Right atrium auricular region (tissue), 2 donors: ENCODE measurements at places on chromosomes 13 and 19.

DNA sequence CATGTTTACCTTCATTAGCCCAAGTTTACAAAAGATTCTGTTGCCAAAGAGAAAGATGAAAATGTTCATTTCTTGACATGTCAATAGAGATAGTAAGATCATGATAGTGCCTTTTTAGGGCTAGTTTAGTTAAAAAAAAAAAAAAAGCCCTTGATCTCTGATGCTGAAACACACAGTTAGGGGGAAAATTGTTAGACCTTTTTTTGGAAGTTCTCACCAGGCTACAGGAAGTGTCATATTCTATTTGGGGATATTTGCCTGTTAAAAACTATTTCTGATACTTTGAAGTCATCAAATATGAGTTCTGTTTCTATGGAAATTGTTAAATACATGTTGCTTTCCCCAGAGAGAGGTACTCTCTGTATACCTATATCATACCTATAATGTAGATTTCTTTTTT is 21.6 kb downstream of the SLAIN1 start:
- no peak for DNase-seq

- DNase-seq = no peak
Observed at GRCh38 chr13:94140027-94140426, 339.5 kb downstream of the DCT start.

DNA sequence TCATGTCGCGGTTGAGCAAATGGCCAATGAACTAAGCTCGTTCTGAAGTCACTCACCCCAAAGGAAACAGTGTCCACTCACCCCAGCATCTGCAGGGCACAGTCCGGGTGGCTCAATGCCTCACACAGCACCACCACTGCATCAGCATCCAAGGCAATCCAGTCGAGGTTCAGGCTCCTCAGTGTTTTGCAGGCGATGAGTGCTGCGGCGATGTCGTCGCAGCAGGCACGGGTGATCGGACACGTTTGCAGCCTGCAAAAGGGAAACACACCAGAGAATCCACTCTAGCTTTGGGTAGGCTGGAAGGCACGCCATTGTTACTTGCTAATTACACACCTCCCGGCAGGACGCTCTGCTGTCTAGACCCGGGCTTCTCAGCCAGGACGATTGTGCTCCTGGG is 26.5 kb downstream of the NLRP9 start:
- no peak for DNase-seq

GRCh38 chr13:109146393-109146792 is 517.0 kb downstream of the MYO16 start:
- DNase-seq = no peak

- DNase-seq = no peak
Observed at GRCh38 chr19:35130761-35131720, 3.8 kb downstream of the LGI4 start.

DNA sequence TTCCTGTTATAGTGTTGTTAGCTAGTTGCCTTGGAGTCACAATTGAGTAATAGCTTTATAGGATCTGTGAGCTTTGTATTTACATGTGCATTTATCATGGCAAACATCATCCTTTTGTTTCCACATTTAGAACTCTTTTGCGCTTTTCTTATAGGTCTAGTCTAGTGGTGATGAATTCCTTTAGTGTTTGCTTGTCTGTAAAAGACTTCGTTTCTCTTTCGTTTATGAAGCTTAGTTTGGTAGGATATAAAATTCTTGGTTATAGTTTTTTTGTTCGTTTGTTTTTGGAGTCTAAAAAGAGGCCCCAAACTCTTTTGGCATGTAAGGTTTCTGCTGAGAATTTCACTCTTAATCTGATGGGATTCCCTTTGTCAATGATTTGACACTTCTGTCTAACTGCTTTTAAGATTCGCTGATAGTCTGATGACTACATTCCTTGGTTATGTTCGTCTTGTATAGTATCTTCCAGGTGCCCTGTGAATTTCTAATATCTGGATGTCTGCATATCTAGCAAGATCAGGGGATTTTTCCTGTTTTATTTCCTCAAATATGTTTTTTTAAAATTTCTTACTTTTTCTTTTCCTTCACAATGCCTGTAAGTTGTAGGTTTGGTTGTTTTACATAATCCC is 20.2 kb downstream of the DNAJC3 start:
- DNase-seq = no peak

DNA sequence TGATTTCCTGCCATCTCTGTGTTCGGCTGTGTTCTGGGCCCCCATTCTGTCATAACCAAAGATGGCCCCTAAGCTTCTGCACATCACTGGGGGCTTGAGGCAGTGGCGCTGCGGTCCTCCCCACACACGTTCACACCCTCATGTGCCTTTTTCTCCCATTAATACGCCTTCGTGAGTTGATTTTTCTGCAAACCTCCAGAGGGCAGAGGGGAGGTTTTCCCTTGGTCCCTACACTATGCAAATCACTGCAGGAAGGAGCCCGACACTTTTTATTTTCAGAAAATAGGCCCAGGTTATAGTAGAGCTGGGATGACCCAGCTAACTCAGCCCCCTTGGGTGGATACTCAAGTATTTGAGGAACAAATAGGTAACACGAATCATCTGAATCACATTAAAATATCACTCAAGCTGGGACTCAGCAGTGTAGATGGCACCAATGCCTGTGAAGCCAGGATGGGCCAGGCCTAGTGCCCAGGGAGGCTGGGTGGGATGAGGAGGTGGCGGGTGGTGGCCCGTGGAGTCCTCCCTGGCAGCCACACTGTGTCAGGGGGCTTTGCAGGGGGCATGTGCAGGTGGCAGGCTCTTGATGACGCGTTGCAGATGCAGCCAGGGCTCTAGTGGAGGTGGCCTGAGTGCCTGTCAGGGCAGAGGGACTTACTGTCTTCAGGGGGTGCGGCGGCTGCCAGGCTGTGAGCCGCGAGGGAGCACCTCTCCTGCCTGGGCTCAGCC is 234.3 kb downstream of the TEX29 start:
- DNase-seq = no peak

GRCh38 chr13:40290758-40291157 is 375.7 kb downstream of the FOXO1 start:
- DNase-seq = no peak

GRCh38 chr13:62209529-62209928 is 793.9 kb upstream of the PCDH20 start:
- no peak for DNase-seq

DNA sequence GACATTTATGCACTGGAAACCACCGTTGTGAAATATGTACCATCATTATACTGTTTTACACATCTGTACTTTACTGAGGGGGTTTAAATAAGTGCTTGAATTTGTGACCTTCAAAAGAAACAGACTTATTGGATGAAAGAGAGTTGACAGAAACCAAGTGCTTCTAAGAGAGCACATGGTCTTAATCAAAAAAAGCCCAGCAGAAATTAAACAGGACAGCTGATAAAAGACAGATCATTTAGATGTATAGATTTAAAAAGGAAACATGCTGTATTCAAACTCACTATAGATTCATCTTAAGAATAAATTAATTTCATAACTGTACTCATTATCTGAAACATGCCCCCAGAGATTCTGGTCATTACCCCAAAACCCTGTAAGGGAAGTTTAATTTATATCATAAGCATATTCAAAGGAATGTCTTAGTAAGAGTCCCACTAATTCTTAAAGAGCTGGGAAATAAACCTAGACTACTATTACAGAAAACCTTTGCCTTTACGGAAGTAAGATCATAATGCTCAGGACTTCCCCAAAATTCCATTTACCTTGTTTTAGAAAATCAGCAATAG is 421.8 kb downstream of the DCT start:
- DNase-seq = no peak

DNA sequence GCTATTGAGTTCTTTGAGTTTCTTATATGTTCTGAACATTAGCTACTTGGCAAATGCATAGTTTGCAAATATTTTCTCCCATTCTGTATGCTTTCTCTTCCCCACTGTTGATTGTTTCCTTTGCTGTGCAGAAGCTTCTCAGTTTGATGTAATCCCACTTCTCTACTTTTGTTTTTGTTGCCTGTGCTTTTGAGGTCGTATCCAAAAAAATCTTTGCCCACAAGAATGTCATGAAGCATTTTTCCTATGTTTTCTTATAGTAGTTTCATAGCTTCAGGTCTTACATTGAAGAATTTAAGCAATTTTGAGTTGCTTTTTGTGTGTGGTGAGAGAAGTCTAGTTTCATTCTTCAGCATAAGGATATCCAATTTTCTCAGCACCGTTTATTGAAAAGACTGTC is 536.7 kb upstream of the ARGLU1 start:
- DNase-seq = no peak

DNA sequence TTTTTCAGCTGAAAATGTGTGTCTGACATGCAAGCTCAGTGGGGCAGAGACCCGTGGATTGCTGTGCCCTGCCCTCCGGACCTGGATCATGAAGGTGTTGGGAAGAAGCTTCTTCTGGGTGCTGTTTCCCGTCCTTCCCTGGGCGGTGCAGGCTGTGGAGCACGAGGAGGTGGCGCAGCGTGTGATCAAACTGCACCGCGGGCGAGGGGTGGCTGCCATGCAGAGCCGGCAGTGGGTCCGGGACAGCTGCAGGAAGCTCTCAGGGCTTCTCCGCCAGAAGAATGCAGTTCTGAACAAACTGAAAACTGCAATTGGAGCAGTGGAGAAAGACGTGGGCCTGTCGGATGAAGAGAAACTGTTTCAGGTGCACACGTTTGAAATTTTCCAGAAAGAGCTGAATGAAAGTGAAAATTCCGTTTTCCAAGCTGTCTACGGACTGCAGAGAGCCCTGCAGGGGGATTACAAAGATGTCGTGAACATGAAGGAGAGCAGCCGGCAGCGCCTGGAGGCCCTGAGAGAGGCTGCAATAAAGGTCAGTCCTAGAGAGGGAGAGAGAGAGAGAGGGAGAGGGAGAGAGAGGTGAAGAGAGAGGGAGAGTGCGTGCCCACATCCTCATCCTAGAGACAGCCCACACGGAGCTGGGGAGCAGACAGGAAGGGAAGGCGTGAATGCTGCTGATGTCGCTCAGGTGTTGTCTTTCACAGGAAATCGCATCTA is 5.1 kb upstream of the DCUN1D2 start:
- no peak for DNase-seq

DNA sequence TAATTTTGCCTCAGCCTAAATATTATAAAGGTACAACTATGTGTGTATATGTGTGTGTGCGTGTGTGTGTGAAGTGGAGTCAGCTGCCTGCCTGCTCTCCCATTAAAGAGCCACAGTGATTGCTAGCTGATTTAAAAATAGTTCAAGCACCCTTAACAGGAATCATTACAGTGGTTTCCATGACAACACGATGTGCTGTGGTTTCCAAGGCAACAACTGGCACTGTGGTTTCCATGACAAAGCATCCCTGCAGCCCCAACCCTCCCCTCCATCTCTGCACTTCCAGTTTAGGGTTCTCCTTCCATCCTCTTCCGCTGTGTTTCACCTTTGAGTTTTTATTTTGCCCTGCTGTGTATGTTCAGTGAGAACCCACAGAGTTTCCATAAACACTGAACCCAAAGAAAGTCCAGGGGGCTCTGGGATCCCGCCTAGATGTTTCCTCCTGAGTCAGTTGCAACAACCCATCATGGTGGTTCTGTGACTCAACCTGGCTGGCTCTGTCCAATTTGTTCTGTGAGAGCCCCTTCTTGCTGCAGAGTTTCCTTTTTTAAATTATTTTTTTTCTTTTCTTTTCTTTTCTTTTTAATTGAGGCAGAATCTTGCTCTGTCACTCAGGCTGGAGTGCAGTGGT is 7.1 kb upstream of the PNMA8A start:
- DNase-seq = no peak

- DNase-seq = no peak
Observed at GRCh38 chr19:10646456-10647159, 7.5 kb upstream of the ILF3 start.

DNA sequence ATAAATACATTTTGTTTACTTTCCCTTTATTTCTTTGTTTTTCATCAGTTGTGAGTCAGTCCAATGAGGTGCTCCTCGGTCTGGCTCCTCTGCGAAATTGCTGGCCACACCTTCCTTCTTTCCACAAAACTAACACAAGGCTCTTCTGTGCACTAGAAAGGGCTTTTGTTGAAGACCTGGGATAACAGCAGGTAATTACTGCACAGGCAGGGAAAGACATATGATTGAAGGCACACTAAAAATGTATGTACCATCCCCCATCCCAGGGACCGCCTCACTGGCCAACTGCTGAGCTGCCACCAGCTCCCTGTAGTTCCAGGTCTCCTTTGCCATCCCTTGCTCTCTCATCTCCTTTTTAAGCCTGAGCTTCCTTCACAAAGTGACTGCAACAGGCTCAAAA is 180.5 kb downstream of the EFNB2 start:
- no peak for DNase-seq

GRCh38 chr13:114079601-114080536 is 52.6 kb downstream of the RASA3 start:
- DNase-seq = peak; percentile 52

- no peak for DNase-seq
Observed at GRCh38 chr13:86402500-86402899, 603.3 kb upstream of the SLITRK6 start.

- DNase-seq = no peak
Observed at GRCh38 chr13:21663197-21663596, 7.7 kb upstream of the FGF9 start.

DNA sequence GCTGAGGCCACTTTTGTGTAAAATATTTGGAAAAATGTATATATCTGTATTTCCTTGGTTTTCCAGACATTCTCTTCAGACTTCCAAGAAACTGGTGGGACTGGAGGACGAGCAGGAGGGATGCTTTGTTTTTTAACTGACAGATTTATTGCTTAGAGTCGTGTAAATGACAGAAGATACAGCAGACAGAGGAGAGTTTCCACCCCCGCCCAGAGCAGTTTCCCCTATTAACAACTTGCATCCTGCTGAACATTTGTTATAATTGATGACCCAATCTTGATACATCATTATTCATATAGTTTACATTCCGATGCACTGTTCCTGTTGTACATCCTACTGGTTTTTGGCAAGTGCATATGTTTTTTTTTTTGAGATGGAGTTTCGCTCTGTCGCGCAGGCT is 7.1 kb upstream of the DOCK6 start:
- DNase-seq = no peak

DNA sequence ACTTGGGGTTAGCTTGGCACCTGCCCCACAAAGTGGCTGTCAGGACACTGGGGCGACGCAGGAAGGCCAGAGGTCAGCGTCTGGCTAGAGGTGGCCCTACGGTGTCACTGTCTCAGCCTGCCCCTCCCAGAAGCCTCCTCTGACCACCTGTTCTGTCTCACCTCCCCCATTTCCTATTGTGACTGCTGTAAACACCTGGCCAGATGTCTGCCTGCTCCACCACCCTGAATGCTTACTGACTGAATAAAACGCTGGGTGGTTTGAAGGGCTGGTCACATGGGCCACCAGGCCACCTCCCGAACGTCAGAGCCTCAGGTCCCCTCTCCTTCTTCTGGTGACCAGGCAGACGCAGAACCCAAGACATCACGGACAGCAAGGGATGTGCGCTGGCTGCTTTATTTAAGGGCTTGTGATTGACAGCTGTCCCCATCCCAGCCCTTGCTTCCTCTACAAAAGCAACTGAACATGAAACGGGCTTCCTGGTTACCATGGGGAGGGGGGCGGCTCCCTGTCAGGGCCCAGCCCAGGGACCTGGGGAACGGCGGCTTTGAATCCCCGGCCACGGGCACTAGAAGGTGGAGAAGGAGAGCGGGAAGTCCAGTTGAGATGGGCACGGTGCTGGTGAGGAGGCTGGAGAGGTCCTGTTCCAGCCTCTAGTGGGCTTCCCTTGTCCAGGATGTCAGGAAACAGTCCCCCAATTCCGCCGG is 6.2 kb downstream of the ELOF1 start:
- DNase-seq = no peak

- no peak for DNase-seq
Observed at GRCh38 chr19:18435178-18435841, 2.6 kb downstream of the ISYNA1 start.
